SHP77 treated with DMSO at 0.1 percent for 48 hours (cell line): ENCODE measurements at places on chromosomes 5 and 9.

DNA sequence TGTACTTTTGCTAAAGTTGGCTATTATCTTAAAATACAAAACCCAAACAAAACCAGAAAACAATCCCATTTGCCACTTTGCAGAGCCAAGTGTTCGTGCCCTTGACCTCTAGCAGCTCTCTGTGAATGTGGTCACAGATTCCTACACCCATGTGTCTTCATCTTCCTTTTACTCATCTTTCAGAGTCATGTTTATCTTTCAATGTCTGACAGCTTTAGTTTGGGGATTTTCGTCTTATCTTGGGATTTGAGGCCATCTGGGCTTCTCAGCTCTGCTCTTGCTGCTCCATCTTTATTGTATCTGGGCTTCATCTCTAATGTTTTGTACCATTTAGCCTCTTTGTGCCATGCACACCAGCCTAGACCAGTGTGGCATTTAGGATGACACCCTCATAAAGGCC lies 81.0 kb downstream of the DAPK1 start:
- no peak for DNase-seq

GRCh38 chr5:96837303-96837702 lies 29.6 kb upstream of the ERAP1 start:
- DNase-seq: no peak

DNA sequence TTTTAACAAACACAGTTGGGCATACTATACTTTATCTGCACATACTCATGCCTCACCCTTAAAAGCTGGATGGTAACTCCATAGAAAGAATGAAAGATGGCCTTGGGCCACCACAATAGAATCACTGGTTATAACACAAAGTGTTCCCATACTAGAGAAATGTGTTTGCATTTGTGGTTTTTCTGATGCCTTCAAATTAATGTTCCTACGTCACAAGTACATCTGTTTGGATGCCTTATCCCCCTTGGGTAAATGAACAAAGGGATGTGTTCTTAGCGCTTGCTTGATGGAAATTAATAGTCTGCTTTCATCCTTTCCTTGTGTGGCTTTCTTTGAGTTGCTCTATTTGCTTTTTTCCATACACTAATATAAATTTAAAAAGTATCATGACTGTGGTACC lies 291.1 kb upstream of the PDE4D start:
- DNase-seq: no peak

- DNase-seq: no peak
Observed at GRCh38 chr5:79567926-79568549, 44.2 kb upstream of the TENT2 start.

- DNase-seq: no peak
Observed at GRCh38 chr9:28287455-28287854, 714.2 kb upstream of the C9orf72 start.

- DNase-seq: no peak
Observed at GRCh38 chr9:113581865-113582697, 118.6 kb downstream of the RGS3 start.

DNA sequence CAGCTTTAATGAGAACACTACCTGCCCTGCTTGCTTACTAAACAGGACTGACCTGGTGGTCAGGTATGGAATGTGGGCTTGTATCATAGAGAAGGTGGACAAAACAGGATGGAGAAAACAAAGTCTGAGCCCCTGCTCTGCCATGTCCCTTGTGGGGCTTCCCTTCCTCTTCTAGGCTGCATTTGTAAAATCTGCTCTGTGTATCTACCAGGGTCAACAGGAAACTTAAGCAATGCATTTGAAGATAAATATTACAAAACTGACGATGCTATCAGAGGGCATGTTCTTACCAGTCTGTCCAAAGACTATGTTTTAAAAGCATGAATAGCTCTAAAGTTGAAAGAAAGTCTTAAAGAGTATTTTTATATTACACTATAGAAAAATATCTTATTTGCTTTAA lies 228.7 kb downstream of the DCP2 start:
- DNase-seq: no peak
